ENCODE measurements at places on chromosomes 1 and 21.

DNA sequence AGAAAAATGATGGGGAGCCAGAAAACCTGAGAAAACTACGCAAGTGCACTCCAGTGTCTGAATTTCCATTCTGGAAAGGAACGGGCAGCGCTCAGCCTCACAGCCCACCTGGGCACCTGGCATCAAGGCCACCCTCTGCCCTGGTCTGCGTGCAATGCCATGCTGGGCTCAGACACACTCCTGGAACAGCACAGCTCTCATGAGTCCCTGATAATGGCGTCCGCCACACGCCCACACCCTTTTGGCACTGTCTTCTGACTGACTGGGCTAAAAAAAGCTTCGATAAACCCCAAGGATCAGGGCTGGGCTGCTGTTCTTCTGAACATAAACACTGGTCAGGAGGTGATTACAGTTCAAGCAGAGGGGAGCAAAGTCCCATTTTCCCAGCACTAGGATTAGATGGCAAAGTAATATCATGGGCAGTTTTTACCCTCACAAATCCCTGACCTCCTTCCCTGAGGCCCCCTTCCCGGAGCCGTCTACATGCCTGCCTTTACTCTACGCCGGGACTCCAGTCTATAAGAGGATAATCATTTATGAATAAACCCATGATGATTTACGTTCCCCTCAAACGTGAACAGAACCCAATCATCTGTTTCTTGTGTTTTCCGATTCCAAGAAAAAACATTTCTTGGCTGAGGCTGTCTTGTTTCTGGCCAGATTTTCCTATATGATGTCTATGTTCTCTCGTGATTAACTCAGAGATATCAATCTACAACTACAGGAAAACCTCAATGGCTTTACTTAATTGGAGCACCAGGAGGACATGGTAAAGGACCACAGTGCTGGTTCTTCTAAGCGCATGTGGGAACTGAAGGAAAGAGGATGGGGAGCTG is 22.6 kb downstream of the RCAN1 start:
- no peak for DNase-seq

- DNase-seq, result no peak
Measured at GRCh38 chr1:182192966-182193365, 131.5 kb upstream of the ZNF648 start.

DNA sequence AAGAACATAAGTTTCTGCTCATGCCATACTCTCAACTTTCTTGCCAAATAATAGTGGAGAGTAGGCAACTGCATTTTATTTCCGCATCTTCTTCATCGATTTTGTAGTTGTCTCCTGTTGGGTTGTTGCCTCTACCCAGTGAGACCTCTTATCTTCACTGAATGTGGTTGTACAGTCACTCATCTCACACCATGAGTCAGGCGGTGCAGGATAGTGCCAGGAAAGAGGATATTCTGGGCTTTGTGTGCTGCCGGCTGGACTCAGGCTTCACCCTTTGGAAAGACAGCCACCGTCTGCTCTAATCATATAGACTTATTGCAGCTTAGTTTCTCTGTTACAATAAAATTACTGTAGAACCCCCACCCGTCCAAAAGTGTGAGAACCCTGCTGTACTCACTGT is 154.3 kb upstream of the USP24 start:
- DNase-seq, result no peak

GRCh38 chr1:190615818-190616217 is 138.2 kb upstream of the BRINP3 start:
- DNase-seq, result no peak

- DNase-seq, result no peak
Measured at GRCh38 chr1:87155170-87155569, 173.5 kb upstream of the LMO4 start.

DNA sequence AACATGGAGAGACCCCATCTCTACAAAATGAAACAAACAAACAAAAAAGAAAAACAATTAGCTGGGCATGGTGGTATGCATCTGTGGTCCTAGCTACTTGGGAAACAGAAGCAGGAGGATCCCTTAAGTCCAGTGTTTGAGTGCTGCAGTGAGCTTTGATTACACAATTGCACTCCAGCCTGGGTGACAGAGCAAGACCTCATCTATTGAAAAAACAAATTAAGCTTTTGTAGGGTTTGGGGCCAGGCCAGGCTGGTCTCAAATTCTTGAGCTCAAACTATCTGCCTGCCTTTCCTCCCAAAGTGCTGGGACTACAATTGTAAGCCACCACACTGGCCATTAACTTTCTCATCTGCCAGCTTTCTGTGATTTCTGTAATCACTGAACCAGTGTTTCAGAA is 27.2 kb downstream of the NIPAL3 start:
- no peak for DNase-seq

- DNase-seq, result no peak
Measured at GRCh38 chr1:168110896-168111545, 25.7 kb downstream of the GPR161 start.

DNA sequence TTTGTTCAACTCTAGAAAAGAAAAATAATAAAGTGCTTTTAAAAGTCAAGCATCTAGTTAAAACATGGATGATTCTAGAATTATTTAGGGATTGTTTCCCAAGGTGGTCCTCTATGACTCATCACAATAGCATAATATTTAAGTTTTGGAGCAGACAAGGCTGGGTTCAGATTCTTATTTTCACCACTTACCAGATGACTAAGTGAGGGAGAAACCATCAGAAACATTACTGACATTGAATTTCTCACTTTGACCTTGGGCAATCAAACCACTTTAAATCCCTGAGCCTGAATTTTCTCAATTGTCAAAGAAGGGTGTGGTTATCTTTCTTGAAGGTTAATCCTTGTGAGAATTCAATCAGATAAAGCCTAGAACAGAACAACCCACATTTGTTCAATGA is 102.5 kb upstream of the PTGFR start:
- no peak for DNase-seq

GRCh38 chr1:29452463-29453230 is 216.3 kb downstream of the PTPRU start:
- DNase-seq, result no peak

DNA sequence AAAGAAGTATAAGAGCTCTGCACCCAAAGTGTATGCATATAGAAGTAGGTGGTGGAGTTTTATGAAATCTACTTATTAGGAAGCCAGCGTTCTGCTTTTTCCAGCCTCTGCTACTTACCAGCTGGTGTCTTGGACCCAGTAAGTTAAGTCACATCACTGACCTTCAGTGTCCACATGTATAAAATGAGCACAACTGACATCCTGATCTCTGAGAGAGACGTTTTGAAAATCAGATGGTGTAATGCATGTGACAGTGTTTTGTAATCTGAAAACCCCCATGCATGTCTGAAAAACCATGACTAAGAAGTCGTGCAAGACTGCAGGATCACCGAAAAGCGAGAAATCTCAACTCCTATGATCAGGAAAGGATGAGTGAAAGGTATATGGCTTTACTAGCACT is 2.0 kb downstream of the CR1 start:
- no peak for DNase-seq

DNA sequence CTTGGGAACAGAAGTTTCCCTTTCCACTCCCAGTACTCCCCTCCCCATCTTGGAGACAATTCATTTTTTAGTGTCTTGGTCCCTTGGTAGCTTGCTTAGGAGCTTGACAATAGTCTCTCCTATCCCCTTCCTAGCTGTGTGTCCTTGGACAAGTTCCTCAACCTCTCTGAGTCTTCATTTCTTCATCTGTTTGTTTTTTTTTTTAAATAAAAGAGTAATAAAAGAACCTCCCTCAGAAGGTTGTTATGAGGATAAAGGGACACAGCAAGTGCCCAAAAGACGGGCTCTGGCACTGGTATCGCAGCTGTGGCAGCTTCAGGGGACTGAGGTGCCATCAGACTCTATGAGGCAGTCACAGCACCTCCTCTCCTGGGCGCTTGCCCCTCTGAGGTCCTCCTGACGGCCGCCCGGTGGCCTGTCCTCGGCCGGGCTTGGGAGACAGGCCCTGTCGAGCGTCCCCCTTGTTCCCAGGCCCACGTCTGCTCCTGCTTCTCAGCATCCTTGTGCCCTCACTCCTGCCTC is 689.2 kb downstream of the MATN1 start:
- DNase-seq, result no peak

DNA sequence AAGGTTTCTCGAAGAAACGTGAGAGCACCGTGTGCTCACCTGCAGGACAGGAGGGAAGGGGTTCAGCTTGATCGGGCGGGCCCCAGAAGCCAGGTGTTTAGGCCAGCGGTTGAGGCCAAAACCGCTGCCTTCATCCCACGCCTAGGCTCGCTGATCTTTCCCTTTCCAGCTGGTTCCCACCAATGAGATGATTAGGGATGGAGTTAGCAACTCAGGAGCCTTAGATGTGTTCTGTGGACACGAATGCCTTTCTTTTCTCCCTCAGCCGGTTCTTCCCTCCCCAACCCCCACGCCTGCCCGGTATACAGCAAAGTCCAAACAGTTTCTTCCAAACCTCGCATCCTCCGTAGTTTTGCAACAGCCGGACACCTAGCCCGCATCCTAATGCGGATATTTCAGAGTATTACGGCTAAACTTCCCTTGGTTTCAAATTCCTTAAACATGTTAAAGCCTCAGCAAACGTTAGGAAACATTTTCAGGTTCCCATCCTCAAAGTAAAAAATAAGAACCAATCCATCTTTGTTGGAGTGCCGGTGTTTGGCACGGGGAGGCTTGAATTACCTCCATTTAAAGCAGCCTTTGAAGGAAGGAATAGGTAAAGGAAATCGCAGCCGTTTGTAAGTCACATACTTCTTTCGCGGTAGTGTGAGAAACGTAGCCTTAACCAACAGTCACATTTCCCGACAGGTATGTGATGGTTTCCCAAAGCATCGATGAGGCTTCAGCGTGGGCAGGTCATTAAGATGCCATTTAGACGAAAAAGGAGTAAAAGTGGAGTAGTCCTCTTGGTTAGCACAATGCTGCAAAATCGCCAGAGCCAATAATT is 1.1 kb downstream of the LRRC8C start:
- DNase-seq, result no peak

DNA sequence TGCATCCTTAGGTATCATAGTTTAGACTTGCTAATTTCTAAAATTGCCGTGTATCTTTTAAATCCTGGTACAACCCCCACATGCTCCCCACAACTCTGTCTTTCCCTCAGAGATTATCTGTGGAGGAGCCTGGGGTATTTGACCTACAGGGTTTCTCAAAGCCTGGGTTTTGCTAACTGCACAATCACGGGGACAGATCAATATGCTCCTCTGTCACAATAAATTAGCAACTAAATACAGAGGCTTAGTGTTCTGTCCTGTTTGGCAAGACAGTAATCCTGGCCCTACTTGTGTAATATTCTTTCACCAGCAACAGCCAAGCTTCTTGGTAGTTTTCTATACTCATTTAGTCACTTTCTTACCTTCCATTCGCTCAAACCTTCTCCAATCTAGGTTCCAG is 8.5 kb downstream of the ECHDC2 start:
- DNase-seq, result no peak

GRCh38 chr1:27339213-27339612 is 2.6 kb upstream of the SYTL1 start:
- no peak for DNase-seq

DNA sequence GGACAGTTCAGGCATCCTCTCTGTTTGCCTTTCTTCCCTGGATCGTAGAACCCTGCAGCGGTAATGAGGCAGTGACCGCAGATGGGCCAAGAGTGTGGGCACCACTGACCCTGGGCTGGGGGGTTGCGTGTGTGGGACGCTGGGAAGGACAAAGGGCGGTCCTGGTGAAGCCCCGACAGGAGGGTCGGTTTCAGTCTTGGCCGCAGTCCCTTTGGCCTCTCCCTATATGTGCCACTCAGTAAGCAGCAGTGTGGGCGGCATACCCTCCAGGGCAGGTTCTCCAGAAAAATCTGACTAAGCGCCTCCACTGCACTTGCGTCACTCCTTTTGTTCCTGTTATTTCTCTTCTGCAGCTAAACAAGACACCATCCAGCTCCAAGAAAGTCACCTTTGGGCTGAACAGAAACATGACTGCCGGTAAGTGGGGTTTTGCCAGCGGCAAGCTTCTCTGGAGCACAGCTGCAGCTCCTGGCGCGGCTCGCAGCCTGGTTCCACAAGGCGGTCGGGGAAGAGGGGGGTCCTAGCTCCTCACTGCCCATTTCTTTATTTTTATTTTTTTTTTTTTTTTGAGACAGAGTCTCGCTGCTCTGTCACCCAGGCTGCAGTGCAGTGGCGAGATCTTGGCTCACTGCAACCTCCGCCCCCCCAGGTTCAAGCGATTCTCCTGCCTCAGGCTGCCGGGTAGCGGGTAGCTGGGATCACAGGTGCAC is 27.7 kb upstream of the PDXK start:
- DNase-seq, result no peak

DNA sequence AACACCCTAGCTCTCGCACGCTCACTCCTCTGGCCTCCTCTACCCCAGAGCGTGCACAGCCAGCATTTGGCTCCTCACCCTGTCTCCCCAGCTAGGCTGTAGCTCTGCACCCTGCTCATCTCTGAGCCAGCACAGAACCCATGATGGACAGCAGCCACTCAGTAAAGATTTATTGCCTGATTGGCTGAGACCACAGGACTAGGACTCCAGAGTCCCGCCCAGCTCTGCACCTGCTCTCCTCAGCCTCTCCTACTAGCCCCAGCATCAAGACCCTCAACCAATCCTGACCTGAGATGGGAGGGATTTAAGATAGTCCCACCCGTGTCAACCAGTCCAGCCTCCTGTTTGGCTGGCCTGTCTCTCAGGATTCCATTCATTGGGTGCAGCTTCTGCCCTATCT is 9.3 kb downstream of the C1QB start:
- no peak for DNase-seq

DNA sequence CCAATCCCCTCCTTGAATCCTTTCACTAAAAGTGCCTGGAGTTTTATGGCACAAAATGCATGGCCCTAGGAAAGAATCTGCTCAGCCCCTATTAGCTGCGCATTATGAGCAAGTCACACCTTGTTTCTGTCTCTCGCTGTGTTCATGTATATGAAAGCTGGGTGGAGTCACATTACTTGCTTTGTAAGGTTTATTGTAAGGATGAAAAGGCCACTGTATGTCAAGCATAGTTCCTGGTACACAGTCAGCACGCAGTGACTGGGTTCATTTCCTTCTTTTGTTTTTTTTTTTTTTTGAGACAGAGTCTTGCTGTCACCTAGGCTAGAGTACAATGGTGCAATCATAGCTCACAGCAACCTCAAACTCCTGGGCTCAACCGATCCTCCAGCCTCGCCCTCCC is 6.7 kb upstream of the SLC9A1 start:
- no peak for DNase-seq

GRCh38 chr1:240888039-240888786 is 276.3 kb upstream of the GREM2 start:
- no peak for DNase-seq

- DNase-seq, result peak; percentile 73
Measured at GRCh38 chr1:11735854-11736745, at the start of gene AGTRAP. AGTRAP (plus strand) TSS chr1:11736136; CDS start chr1:11736209, 73 bp downstream.

- DNase-seq, result no peak
Measured at GRCh38 chr1:20443703-20444586, 42.1 kb downstream of the CAMK2N1 start.

GRCh38 chr1:77888781-77889642 is 588 bp downstream of the NEXN start:
- DNase-seq, result no peak

- DNase-seq, result no peak
Measured at GRCh38 chr1:20430355-20431175, 55.4 kb downstream of the CAMK2N1 start.

GRCh38 chr1:64121766-64122385 is 81.5 kb upstream of the UBE2U start:
- no peak for DNase-seq

Measured in stimulated activated CD8-positive, alpha-beta memory T cell treated with anti-CD3 and anti-CD28 coated beads, Interleukin-4, amount 100 ng/mL, for 1 hour (primary cell).